ENCODE measurements at places on chromosomes 7 and 10.

DNA sequence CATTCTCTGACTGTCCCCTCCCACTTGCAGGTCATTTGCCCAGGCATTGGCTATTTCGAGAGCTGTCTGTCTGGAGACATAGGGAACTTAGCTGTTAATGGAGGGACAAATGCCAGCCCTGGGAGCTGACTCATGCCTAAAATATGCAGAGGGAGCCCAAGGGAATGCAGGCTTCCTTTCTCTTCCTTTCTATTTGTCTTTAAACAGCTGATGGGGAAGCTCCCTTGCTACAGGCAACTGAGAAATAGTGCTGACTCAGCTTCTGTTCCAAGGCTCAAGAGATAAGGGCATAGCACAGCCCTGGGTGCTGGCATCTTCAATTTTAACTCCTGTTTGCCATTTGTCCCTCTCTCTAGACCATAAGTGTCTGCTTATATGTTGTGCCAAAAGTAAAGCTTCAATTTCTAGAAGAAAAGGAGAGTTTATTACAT, 82.7 kb upstream of the C1GALT1 start:
- DNase-seq, result peak; percentile 65

- no peak for DNase-seq
Observed at GRCh38 chr10:101851411-101852116, 8.0 kb upstream of the KCNIP2 start.

DNA sequence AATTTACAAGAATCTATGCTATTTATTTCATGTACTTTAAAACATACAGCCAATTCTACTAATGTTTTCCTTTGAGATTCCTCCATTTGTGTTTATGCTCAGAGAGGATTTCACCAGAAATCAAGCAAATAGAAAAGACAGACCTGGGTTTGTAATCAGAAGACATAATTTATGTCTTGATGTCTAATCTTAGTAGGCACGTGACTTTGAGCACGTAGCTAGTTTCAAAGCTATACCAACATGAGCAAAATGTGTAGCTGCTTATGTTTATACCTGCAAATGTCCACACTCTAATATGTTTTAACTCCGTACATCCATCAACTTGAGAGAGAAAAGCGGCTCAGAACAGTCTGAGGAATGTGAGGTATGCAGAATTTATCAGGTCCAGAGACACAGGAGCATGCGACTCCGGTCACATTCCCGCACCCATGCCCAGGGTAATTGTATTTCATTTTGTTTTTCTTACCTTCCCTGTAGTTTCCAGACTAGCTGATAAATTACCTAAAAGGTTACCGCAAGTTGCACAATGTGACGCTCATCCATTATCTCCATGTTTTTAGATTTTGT, 40.0 kb downstream of the SVOPL start:
- DNase-seq, result no peak

DNA sequence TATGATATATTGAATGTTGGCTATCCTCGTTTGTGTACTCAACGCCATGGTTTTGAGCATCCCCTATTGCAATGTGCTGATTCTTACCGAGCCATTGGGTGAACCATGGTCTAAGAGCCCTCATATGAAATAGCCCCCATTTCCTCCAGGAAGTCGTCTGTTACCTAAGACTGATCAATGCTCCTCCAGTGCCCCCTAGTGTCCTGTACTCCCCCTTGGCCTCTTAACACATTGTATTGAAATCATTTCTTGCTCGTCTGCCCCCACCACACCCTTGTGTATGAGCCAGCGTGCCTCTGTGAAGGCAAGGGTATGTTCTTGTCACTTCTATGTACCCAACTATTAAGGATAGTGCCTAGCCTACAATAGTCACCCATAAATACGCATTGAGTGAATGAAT, 11.2 kb upstream of the SLC35B4 start:
- DNase-seq, result no peak

- DNase-seq, result no peak
Observed at GRCh38 chr7:91811236-91811635, 69.3 kb downstream of the MTERF1 start.

Measured in left ventricle myocardium inferior (tissue), 1 donor.